ENCODE measurements at places on chromosomes 3 and 15. TPM values are rescaled to one million over a fixed set of nuclear protein-coding genes. Genes with fewer than 3 reads are reported as not detected.
A peak's percentile ranks its signal among the peaks of the same experiment; 100 is the strongest.

Gene TTC21A
- 1.6 TPM for total RNA-seq

Gene SERINC4
- total RNA-seq: not detected

DNA sequence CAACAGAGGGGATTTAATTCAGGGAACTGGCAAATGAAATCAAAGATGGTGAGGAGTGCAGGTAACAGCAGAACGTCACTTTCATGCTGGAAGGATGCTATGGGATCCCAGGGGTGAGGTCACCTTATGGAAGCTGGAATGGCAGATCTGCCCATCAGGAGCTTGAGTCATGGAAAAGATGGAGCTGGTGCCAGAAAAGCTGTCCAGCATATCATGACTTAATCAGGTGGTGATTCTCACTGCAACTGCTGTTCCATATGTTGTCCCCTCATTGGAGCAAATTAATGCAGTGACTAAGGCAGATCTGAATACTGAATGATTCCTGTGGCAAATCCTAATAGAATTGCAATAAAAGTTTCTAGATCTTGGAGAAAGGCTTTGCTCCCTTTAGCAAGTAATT is 38.4 kb downstream of the HHLA2 start:
- DNase-seq: no peak
- H3K27ac ChIP-seq: no peak overlapping the region
- no peaks in the 10 kb centered on the region for H3K27me3 ChIP-seq
- no peaks in the 10 kb centered on the region for H3K36me3 ChIP-seq
- no peak overlapping the region for H3K4me3 ChIP-seq
- H3K4me1 ChIP-seq: no peaks in the 10 kb centered on the region

- H3K27ac ChIP-seq: peak overlapping the region; percentile 74
- DNase-seq: no peak
- H3K27me3 ChIP-seq: no peaks in the 10 kb centered on the region
- H3K4me1 ChIP-seq: peaks cover 22% of the 10 kb centered on the region
Measured at GRCh38 chr3:185316740-185317412, 46.1 kb upstream of the MAP3K13 start.

DNA sequence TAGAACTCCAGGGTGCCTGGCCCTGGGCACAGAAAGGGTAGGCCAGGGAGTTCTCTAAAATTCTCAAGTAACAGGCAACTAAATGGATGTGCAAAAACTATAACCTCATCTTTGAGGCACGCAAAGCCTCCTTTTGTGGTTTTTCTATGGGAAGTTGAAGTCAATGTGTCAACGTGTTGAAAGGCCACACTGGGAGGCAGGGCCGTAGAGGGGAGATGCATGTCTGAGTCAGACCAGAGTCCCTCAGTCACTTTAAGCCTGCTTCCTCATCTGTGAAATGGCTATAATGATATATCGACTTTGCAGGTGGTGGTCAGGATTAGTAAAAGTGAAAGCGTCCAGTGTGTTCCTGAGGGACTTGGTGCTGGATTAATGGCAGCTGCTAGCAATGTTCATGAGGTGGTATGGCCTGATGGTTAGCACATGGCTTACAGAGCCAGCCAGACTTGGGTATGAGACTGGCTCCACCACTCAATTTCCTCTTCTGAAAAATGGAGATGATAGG is 17.0 kb downstream of the TGM5 start:
- no peak for DNase-seq
- H3K36me3 ChIP-seq: no peaks in the 10 kb centered on the region
- H3K27me3 ChIP-seq: no peaks in the 10 kb centered on the region
- H3K27ac ChIP-seq: no peak overlapping the region
- no peak overlapping the region for H3K4me3 ChIP-seq
- peaks cover 6% of the 10 kb centered on the region for H3K4me1 ChIP-seq

Measured in esophagus squamous epithelium (tissue), 5 donors.